ENCODE measurements at places on chromosomes 11 and 22.

DNA sequence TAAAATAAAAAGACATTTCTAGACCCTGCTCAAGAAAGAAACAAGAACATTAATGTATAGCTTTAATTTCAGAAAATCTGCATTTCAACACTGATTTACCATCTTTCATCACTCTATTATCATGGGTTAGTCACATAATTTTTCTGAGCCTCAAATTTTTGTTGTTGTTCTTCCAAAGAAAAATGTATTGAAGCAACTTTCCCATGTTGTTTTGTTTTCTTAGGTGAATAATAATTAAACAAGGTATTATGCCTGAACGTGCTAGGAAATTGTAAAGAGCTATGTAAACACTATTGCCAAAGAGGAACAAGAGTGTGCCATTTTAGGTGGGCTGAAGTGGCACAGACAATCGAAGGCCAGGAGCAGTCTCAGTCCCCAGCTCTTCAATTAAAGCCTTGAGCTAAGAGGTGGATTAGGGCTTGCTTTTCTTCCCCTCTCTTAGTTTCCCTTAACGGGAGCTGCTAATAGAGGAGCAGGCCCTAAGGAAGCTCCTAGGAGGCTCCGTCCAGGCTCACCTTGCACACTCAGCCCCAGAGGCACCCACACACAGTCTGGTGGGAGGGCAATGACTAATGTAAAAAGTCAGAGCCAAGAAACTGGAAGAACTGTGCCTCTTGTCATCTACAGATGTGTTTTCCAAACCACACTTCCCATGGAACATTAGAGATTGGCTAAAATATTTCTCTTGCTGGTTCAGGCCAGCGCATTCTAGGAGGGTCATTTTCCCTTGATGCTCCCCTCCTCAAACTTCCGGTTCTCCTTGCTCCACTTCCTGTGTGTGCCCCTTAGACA lies 8.8 kb upstream of the UBASH3B start:
- no peak for DNase-seq

DNA sequence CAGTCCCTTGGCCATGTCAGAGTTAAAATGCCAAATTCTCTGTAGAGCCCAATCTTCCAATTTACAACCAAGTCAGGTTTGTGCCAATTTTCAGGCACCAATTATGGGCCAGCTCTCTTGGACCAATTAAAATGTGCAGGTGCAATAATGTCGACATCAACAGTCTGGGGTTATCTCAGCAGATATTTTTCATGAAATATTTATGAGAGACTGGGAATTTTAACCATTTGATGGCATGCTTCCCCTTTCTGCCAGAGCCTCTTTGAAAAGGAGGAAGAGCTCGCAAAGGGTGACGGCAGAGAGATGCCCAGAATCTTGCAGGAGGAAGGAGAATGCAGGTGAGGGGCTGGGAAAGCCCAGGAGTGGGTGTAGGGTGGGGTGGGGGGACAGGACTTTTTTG lies 100.8 kb upstream of the SYT13 start:
- DNase-seq: no peak

DNA sequence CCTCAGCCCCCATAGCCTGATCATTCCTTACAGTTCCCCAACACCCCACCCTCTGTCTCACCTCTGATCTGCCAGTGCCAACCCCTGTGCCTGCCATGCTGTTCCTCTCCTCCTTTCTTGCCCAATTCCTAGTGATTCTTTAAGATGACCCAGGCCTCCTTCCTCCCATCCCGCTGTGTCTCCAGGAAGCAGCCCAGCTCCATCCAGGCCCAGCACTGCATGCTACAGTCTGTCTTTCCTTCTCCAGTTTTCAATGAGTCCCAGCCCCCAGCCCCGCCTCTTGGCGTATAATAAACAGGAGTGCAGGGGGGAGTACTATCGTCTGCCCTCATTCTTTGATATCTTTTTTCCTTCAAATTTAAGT lies 12.3 kb downstream of the LTBP3 start:
- no peak for DNase-seq

DNA sequence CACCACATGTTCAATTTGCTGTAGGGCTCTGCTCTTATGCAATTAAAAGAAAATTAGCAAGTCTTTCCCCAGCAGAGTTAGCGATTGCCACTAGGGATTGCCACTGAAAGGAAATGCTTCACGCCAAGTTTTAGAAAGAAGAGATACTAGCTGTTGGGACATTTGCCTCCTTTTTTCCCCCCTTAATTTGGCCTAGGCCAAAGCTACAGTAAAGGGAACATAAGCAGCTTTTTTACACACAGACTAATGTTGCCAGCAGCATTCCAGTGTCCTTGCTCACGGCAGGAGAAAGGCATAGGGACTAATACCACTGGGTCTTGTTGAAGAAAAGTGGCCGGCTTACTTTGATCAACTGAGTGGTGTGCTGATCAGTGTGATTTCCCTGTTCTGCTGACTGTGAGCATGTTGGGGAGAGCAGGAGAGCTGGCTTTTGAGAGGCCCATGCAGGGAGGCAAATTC lies 71.2 kb downstream of the PHF21A start:
- DNase-seq: no peak

DNA sequence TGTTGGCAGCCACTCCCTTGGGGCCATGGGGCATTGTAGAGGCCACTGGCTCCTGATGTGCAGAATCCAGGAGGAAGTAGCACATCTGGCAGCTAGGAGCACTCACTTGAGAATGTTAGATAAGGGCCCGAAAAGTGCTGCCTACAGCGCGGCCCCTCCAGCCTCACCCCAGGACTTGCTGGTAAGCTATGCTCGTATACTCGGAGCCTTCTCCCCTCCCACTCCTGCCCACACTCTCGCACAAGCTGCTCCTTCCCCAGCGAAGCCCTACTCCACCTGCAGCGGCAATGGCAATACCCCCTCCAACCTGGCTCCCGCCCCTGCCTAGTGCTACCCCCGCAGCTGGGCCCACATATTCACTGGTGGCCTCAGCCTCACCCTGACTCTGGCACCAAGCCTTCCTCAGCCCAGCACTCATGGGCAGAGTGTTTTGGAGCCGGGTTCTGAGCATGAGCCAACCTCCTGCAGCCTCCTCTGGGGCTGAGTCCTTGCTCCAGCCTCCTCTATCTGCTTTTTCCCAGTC lies 47.7 kb downstream of the PDE2A start:
- no peak for DNase-seq

DNA sequence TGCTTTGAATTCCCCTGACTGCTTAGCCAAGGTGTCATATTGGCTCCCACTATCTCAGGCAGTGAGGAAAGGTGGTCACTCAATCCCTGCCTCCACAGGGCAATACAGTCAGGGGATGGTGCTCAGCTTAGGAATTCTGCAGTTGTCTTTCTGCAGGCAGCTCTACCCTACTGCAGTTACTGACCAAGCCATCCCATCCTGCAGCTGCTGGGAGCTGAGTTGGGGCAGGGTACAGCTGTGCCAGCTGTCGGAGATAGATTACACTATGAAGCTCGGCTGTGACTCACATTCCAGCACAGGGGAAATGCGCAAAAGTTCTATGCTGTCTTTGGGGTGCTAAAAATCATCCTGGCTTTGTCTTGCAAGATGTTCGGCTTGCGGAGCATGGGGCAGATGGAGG lies 4.4 kb upstream of the DAGLA start:
- no peak for DNase-seq

DNA sequence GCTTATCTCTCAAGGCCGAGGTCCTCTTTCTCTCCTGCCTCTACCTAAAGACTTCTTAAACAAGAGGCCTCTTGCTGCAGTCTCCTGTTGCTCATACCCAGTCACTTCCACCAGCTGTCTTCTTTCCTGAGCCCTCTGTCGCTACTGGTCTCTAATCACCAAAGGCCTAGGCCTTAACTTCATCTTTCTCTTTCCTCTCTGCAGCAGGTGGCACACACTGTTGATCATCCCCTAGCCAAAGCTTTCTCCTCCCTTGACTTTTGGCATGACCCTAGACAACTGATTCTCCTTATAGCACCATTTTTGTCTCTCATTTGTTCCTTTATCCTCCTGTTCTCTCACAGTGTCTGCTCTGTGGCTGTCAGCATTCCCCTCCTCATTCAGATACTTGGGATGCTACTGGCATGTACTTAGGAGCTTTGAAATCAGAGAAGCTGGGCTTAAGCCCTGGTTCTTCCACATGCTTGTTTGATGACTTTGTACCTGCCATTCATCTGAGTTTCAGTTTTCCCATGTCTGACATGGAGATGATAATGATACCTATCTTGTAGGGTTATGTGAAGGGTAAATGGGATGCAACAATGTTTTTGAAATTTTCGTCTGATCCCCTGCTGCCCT lies 22.4 kb downstream of the ENDOD1 start:
- DNase-seq: no peak

- DNase-seq: no peak
These were observed 78.9 kb downstream of the FBLN1 start for GRCh38 chr22:45581549-45582080.

GRCh38 chr11:119479685-119480275 lies 56.8 kb upstream of the THY1 start:
- DNase-seq: peak; percentile 16

All from dorsolateral prefrontal cortex (tissue), 122 donors.